Urinary bladder (tissue), 4 donors: ENCODE measurements at places on chromosomes 5 and 9. TPM values are rescaled to one million over a fixed set of nuclear protein-coding genes. Genes with fewer than 3 reads are reported as not detected.

SPRY4 gene
- 11.6 TPM for polyA plus RNA-seq

ABO gene
- 1.9 TPM for polyA plus RNA-seq

TSSK1B gene
- polyA plus RNA-seq = not detected

C5orf58 gene
- 0.70 TPM for polyA plus RNA-seq

POU5F2 gene
- 0.01 TPM for polyA plus RNA-seq

LRRC70 gene
- 5.4 TPM for polyA plus RNA-seq

TAF11L10 gene
- polyA plus RNA-seq = not detected

IFNA2 gene
- not detected for polyA plus RNA-seq

KIF20A gene
- 0.43 TPM for polyA plus RNA-seq

CACNA1B gene
- polyA plus RNA-seq = 0.14 TPM

SLC1A1 gene
- 7.0 TPM for polyA plus RNA-seq
